ENCODE measurements at places on chromosomes 13 and 19.

- DNase-seq = no peak
These were observed 17.1 kb downstream of the C19orf47 start for GRCh38 chr19:40331052-40331451.

- DNase-seq = no peak
These were observed 30.4 kb downstream of the ARHGEF7 start for GRCh38 chr13:111145506-111145905.

- DNase-seq = no peak
These were observed 106.5 kb upstream of the RFC3 start for GRCh38 chr13:33711436-33711835.

DNA sequence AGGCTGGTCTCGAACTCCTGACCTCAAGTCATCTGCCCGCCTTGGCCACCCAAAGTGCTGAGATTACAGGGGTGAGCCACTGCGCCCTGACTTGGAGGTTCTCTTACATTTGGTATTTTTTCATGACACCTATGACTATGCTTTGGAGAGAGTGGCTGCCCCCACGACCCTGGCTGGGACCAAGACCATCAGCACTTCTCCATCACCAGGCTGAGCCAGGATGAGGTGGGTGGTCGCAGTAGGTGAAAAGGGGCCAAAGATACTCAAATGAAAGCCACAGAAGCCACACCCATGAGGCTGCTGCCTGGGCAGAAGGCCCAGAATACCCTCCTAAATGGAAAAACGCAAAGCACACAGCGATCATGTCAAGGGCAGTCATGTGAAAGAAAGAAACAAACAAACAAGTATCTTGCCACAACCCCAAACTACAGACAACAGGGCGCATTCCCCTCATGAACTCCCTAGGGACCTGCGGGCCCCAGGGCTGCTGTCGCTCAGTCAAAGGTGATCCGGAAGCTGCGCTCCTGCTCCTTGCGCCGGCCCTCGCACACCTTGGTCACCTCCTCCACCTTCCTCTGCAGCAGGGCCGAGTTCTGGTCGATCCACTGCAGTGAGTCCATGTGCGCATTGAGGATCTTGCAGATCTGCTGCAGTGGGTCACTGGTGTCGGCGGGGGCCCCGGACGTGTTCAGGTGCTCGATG is 11.2 kb upstream of the IL4I1 start:
- DNase-seq = no peak

- DNase-seq = no peak
These were observed 626 bp upstream of the ATP5F1D start for GRCh38 chr19:1240925-1241324.

DNA sequence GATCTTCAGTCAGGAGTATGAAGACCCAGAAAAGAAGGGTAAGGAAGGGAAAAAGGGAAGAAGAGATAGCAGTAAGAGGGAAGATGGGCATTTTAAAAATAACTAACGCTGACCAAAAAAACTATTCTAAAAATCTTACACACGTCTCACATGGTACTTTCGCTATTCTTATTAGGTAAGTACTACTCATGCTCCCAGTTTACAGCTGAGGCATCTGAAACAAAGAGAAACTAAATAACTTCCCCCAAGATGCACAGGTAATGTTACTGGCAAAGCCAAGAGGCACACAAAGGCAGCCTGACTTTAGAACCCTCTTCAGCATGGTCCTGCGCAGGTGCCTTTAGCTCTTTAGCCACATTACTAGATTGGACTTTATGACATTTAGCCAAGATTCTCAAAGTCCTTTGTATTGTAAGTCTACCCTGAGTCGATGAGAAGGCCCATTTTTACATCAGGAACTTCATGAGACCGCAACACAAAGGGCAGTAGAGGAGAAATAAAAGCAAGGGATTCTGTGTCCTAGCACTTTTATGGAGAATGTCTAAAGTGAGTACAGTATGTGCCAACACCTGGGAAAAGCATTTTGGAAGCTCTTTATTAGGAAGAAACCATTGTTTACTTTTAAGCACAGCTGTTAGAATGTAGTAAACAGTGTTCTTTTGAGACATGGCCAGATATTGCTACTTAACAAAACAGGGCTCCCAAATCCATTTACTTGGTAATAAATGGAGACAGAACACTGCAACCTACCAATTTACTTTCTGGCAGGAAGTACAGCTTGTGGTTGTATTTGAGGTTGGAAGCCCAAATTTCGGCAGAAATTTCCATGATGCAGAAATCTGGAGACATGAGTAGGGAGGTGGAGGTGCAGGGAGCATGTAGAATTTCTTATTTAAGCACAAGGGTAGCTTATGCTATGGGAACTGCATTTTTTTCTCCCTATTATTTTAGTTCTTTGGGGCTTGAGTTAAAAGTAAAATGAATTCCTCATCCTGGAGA is 250.7 kb downstream of the KCTD12 start:
- DNase-seq = no peak

GRCh38 chr13:32153056-32153455 is 121.5 kb downstream of the FRY start:
- no peak for DNase-seq

DNA sequence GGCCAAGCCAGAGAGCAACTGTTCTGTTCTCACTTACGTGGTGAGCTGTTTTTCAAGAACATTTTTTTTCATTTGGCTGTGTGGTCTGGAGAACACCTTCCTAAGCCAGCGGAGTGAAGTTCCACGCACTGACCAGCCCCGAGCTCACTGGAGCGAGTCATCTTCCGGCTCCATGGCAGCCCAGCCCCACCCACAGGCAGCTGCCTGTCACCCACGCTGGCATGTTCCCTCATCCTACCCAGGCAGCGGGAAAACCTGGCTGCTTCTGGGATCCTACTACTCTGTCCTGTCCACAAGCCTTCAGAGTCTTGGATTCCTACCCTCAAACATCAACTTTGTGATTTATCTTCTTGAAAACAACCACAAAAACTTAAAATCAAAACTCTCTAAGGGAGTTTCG is 76.2 kb downstream of the GGACT start:
- no peak for DNase-seq

- no peak for DNase-seq
These were observed 21.2 kb downstream of the SIGLEC7 start for GRCh38 chr19:51163257-51163656.

- DNase-seq = no peak
These were observed 29.7 kb upstream of the MIER2 start for GRCh38 chr19:374183-374885.
